Stomach (tissue), 19 donors: ENCODE measurements at places on chromosomes 5 and 9. TPM values are rescaled to one million over a fixed set of nuclear protein-coding genes. Genes with fewer than 3 reads are reported as not detected.
A peak's percentile ranks its signal among the peaks of the same experiment; 100 is the strongest.

DNA sequence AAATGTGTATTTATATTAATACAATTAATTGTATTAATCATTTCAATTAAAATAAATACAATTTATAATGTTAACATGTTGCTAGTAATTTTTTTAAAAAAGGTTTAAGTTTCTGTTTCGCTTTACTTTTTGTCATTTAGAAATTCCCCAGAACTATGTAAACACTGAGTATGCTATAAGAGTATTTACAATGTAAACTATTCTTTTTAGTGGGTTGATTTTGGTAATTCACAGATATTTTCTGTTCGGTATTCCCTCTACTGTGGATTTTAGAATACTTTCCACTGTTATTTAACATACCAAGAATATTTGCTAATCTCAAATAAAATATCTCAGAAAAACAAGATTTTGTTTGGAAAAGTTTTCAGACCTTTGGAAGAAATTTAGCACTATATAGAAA, 1564.4 kb downstream of the EFNA5 start:
- no peaks in the 10 kb centered on the region for H3K4me1 ChIP-seq
- H3K27me3 ChIP-seq, result no peaks in the 10 kb centered on the region
- no peak overlapping the region for H3K4me3 ChIP-seq
- H3K36me3 ChIP-seq, result no peaks in the 10 kb centered on the region

DNA sequence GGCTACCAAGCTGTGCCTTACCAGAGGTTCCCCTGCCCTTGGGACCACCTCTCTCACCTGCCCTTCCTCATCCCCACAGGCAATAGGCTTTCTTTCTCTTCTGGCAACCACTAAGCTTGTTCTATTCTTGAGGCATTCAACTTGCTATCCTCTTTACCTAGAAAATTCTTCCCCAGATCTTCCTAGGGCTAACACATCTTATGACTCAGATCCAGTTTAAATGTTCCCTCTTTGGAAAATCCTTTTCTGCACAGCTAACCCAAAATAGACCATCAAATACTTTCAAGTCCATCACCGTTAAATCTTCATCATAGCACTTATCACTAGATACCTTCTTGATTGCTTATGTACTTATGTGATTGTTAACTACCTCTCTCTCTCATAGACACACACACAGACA, 93.7 kb downstream of the ENC1 start:
- no peaks in the 10 kb centered on the region for H3K36me3 ChIP-seq
- H3K27ac ChIP-seq, result no peak overlapping the region
- no peaks in the 10 kb centered on the region for H3K27me3 ChIP-seq
- DNase-seq, result no peak
- H3K4me1 ChIP-seq, result peaks cover 26% of the 10 kb centered on the region

Gene PTGES
- 3.6 TPM for total RNA-seq

GRCh38 chr9:95048225-95049087, 269.1 kb downstream of the FANCC start:
- no peaks in the 10 kb centered on the region for H3K27me3 ChIP-seq
- peaks cover 94% of the 10 kb centered on the region for H3K4me1 ChIP-seq
- peak; percentile 89 for DNase-seq
- peak overlapping the region; percentile 50 for H3K4me3 ChIP-seq

Gene SMIM33
- not detected for total RNA-seq

GRCh38 chr9:91037511-91038482, 236.2 kb downstream of the SYK start:
- H3K4me3 ChIP-seq, result no peak overlapping the region
- H3K27ac ChIP-seq, result peak overlapping the region; percentile 81
- peak; percentile 88 for DNase-seq
- H3K36me3 ChIP-seq, result no peaks in the 10 kb centered on the region
- H3K4me1 ChIP-seq, result peaks cover 18% of the 10 kb centered on the region
- no peaks in the 10 kb centered on the region for H3K27me3 ChIP-seq

Gene IFNA21
- total RNA-seq, result not detected

DNA sequence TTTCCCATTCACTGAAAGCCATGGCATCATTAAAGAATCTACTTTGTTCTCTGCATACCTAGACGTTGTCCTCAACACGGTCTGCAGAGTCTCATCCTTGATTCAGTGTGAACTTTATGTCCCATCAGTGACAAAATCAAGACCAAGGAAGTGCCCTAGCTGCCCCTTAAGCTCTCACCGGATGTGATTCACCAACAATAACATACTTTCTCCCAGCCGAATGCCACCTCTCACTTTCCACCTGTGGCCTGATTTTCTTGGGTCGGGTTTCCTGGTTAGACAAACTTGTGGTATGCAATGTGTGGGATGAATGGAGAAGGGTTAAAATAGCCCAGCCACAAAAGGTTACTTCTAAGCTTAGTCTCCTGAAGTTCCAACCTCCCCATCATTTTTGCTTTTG, 145.3 kb upstream of the PAPPA start:
- H3K36me3 ChIP-seq, result no peaks in the 10 kb centered on the region
- H3K27ac ChIP-seq, result no peak overlapping the region
- no peaks in the 10 kb centered on the region for H3K4me1 ChIP-seq
- no peak overlapping the region for H3K4me3 ChIP-seq
- no peaks in the 10 kb centered on the region for H3K27me3 ChIP-seq

Gene SIT1
- total RNA-seq, result not detected

Gene LHX6
- 1.7 TPM for total RNA-seq

Gene ACTBL2
- total RNA-seq, result not detected

Gene NEUROG1
- total RNA-seq, result not detected
